ENCODE measurements at places on chromosomes 1 and 21.

- no peak for DNase-seq
Observed at GRCh38 chr1:62057230-62057629, 137.4 kb upstream of the L1TD1 start.

GRCh38 chr21:41883582-41883981, 4.4 kb upstream of the PRDM15 start:
- DNase-seq, result no peak

GRCh38 chr1:41626146-41626545, 141.7 kb upstream of the EDN2 start:
- DNase-seq, result no peak

DNA sequence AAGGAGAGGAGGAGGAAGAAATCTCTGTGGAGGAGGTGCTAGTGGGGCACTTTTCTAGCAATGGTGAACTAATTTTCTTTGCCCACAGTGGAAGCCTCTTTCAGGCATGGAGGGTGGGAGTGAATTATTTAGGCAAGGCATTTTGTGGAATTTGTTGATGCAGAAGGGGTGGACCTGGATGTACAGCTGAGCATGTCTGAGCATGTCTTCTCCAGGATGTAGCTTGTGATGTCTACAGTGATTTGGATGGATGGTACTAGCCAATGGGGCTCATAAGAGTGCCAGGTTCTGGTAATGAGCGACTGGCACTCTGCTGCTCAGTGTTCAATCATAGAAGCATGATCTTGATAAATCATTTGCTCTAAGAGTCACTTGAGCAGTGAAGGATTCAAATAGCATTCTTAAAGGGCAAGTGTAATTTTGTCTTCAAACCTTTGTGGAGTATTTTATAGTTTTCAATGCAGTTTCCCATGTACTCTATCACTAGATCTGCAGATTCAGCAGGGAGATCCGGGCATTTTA, 153.9 kb upstream of the LMO4 start:
- DNase-seq, result no peak

DNA sequence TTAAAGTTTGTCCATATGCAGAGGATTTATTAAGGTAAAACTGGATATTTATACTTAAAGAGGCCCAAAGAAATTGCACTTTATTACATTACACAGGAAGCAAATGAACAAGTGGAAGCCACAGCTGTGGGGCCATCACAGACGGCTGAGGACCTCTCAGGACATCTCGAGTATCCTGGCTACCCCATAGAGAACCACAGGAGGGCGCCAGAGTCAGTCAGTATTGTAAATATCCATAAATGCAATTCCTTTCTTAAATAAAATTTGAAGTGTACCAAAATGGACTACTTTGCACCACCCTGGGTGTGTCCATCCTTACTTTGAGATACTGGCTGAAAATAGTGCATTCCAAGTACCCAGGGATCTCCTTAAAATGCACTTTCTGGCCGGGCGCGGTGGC, 257.2 kb downstream of the MRPL39 start:
- no peak for DNase-seq

GRCh38 chr1:27634177-27634984, 604 bp downstream of the FGR start:
- no peak for DNase-seq
